Ascending aorta (tissue), 2 donors: ENCODE measurements at places on chromosomes 5 and 9. TPM values are rescaled to one million over a fixed set of nuclear protein-coding genes. Genes with fewer than 3 reads are reported as not detected.

The PCDHGA10 gene
- total RNA-seq, result 4.4 TPM

The OR1Q1 gene
- not detected for total RNA-seq

DNA sequence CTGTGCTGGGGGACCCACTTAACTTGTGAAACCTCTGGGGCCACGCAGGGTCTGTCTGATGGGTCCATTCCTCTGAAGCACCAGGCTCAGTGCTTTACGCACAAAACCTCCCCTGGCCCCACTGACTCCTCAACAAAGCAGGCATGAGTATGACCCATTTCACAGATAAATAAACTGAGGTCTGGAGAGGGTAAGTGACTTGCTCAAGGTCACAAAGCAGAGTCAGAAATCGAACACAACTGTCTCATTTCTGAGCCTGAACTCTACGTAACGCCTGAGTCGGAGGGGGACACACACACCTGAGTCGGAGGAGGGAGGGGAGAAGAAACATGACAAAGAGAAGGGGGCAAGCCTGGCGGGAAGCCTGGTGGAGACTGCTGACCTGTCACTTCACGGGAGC, 48.0 kb upstream of the RAPGEF1 start:
- H3K27ac ChIP-seq, result no peak overlapping the region
- H3K4me1 ChIP-seq, result no peaks in the 10 kb centered on the region
- no peak for DNase-seq
- no peaks in the 10 kb centered on the region for H3K27me3 ChIP-seq

GRCh38 chr5:52811067-52811749, 23.5 kb downstream of the ITGA1 start:
- H3K27ac ChIP-seq, result peak overlapping the region; percentile 78
- H3K4me3 ChIP-seq, result no peak overlapping the region
- H3K27me3 ChIP-seq, result no peaks in the 10 kb centered on the region
- H3K36me3 ChIP-seq, result no peaks in the 10 kb centered on the region
- peaks cover 68% of the 10 kb centered on the region for H3K4me1 ChIP-seq
